ENCODE measurements at places on chromosomes 5 and 9. TPM values are rescaled to one million over a fixed set of nuclear protein-coding genes. Genes with fewer than 3 reads are reported as not detected.

GRCh38 chr5:141805874-141806595, 72.2 kb downstream of the PCDH1 start:
- no peak for DNase-seq

GRCh38 chr9:92988215-92988768, 41.0 kb downstream of the FGD3 start:
- DNase-seq: no peak

DNA sequence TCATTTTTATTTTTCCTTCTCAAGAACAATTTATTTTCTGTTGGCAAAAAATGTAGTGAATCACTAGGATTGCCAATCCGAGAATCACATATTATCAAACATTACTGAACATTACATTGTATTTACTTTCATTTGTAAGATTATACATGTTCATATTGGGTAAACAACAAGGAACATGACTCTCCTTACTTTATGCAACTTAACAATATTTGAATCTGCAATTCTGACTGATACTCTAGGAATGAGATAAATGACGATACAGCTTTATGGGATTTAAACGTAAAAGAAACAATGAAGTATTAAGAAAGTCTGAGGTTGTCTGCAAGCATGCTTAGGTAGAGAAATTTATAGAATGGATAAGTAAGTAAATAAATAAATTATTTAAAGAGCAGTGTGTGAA, 2302.9 kb downstream of the MAT2B start:
- DNase-seq: no peak

- no peak for DNase-seq
Observed at GRCh38 chr9:34568133-34568532, 21.4 kb downstream of the CNTFR start.

GRCh38 chr5:9644630-9645029, 14.5 kb upstream of the TAS2R1 start:
- DNase-seq: no peak

DNA sequence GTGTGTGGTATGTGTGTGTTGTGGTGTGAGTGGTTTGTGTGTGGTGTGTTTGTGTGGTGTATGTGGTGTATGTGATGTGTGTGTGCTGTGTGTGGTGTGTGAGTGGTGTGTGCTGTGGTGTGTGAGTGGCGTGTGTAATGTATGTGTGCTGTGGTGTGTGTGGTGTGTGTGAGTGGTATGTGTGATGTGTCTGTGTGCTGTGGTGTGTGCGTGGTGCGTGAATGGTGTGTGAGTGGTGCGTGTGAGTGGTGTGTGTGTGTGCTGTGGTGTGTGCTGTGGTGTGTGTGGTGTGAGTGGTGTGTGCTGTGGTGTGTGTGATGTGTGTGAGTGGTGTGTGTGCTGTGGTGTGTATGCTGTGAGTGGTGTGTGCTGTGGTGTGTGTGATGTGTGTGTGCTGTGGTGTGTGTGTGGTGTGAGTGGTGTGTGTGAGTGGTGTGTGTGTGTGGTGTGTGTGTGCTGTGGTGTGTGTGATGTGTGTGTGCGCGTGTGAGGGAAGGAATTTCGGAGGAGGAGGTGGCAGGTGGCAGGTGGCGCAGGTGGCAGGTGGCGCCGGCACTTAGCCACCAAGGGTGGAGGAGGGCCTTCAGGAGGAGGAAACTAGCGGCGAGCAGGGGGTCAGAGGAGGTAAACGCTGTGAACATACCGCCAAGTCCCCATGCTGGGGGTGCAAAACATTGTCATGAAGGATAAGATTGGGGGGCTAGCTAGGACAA, 191.8 kb downstream of the MELK start:
- no peak for DNase-seq

- DNase-seq: peak; percentile 84
Observed at GRCh38 chr9:94867281-94867841, 140.9 kb downstream of the AOPEP start.

DNA sequence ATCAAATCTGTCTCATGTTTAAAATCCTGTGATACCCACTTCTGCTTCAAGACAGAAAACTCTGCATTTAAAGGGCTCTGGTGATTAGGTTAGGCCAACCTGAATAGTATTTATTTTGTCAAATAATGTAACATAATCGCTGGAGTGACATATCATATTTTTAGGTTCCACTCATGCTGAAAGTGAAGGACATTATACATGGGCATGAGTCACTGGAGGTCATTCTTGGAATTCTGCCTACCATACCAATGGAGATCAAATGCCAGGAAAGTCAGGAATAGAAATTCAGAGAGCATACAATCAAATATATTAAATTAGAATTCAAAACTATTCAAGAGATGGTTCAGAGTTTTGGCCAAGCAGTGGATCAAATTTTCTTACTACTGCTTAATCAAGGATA, 97.1 kb upstream of the PRSS3 start:
- DNase-seq: no peak

- no peak for DNase-seq
Observed at GRCh38 chr5:52922384-52922783, 66.8 kb upstream of the ITGA2 start.

- no peak for DNase-seq
Observed at GRCh38 chr9:126276056-126276728, 50.4 kb upstream of the MVB12B start.

GRCh38 chr5:139295346-139296057, 2.0 kb downstream of the MATR3 start:
- no peak for DNase-seq

DNA sequence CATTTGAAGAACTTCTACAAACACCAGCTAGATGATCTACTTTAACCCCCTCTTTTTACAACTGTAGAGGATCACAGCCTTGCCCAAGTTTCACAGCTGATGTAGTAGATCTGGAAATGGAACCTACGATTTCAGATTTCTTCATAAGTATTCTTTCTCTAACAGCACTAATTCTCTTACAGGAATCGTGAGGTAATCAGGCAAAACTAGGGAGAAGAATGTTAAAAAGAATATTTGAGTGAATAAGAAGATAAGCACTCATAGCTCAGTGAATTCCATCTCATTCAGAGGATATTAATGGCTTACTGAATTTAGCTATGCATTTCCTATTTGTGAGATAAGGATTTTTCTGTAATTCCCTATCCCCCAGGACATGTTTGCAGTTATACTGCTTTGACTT, 42.1 kb downstream of the NADK2 start:
- no peak for DNase-seq

- DNase-seq: no peak
Observed at GRCh38 chr9:90803860-90804593, 2.4 kb downstream of the SYK start.

- peak; percentile 83 for DNase-seq
Observed at GRCh38 chr9:128552744-128553440, 505 bp downstream of the SPTAN1 start.

DNA sequence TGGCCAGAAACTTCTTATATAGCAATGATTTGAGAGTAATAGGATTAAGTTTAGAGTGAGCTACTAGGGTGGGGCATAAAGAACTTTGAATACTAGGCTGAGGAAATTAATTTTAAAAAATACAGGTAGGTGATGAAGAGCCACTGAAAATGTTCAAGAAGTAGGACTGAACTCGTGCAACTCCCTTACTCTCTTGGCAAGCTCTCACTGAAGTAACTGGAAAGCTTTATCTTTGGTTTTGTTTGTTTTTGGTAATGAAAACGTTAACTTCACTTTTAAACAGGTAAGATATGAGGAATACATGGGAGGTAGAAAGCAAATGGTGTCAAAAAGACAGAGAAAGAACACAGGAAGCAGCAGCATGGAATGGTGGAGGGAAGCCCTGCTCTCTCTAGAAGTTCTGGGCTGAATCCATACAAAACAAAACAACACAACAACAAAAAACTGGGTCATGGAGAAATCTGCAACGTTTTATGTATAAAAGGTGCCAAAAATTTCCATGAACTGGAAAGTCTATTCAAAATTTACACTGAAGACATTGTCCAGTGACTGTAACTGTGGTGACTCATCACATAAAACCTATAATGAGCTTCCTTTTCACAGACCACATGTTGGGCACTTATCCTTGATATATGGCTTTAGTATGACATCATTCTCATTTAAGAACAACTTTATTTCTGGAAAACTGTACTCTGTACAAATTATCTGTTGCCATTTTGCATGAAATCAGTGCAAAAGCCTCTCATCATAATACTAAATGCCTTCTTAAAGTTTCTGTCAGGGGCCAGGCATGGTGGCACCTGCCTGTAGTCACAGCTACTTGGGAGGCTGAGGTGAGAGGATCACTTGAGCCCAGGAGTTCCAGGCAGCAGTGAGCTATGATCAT, 91.2 kb upstream of the CHD1 start:
- DNase-seq: no peak

Gene PCDH1
- total RNA-seq: 16.9 TPM

Gene HRCT1
- 1.5 TPM for total RNA-seq

Gene SLC27A4
- 17.4 TPM for total RNA-seq

Gene SHB
- total RNA-seq: 39.0 TPM
